ENCODE measurements at places on chromosomes 2 and 18.

DNA sequence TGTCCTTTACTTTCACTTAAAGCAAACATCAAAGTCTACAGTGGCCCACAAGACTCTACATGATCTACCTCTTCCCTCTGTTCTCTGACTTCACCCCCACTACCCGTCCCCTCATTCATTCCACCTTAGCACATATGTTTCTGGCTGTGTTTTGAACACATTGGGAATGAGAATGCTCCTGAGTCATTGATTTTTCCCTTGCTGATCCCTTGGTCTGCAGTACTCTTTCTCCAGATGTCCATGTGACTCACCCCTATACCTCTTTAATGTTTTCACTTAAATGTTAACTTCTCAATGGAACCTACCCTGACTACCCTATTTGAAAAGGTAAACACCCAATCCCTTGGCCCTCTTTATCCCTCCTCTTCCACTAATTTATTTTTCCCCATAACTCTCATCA is 30.7 kb upstream of the FRZB start:
- no peak for DNase-seq

- DNase-seq, result no peak
These were observed 20.0 kb downstream of the ID2 start for GRCh38 chr2:8701681-8702379.

DNA sequence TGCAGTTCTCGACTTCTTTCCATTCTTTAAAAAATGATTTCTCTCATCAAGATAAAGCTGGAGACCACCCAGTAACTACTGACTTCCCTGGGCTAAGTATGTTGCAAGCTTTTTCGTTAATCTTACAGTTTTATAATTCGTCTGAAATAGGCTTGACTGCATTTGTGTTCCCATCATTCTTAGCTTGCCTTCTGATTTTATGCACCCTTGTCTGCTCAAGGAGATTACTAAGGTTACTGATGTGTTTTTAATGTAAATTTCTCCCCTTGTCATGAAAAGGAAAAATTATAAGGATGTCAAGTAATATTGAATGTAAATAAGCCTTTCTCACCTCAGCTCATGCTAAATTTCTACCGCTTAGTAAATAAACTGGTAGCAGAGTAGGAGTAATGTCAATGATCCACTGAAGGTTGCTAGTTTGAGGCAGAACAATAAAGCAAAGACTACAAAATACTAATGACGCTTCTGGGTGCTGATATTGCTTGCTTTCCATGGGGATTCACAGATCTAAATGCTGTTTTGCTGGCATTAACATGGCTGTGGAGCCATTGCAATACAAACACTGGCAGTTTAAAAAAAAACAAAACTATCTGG is 91.9 kb upstream of the CDH20 start:
- no peak for DNase-seq

DNA sequence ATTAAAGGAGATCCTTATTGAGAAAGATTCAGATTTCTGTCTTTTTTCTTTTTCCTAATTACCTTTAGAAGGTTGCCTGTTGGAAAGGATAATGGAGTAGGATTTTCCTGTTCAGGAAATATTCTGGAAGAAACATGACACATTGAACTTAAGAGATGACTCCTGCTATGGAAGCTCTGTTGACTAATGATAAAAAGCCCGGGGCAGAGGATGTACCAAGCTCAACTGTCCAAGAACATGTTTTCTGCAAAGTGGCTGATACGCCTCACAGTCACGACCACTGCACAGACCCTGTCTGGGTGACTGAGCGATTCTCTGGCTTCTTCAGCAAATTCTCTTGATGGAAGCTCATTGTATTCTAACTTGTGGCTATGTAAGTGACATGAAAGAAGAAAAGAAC is 86.2 kb upstream of the THOC1 start:
- DNase-seq, result no peak

GRCh38 chr2:198173242-198173641 is 368.8 kb downstream of the PLCL1 start:
- DNase-seq, result no peak

Measured in Calu3 (cell line).